ENCODE measurements at places on chromosomes 1 and 21. TPM values are rescaled to one million over a fixed set of nuclear protein-coding genes. Genes with fewer than 3 reads are reported as not detected.

GRCh38 chr1:44485229-44485933 lies 80.3 kb downstream of the RNF220 start:
- no peaks in the 10 kb centered on the region for H3K36me3 ChIP-seq
- DNase-seq = no peak
- no peak overlapping the region for H3K4me3 ChIP-seq

DNA sequence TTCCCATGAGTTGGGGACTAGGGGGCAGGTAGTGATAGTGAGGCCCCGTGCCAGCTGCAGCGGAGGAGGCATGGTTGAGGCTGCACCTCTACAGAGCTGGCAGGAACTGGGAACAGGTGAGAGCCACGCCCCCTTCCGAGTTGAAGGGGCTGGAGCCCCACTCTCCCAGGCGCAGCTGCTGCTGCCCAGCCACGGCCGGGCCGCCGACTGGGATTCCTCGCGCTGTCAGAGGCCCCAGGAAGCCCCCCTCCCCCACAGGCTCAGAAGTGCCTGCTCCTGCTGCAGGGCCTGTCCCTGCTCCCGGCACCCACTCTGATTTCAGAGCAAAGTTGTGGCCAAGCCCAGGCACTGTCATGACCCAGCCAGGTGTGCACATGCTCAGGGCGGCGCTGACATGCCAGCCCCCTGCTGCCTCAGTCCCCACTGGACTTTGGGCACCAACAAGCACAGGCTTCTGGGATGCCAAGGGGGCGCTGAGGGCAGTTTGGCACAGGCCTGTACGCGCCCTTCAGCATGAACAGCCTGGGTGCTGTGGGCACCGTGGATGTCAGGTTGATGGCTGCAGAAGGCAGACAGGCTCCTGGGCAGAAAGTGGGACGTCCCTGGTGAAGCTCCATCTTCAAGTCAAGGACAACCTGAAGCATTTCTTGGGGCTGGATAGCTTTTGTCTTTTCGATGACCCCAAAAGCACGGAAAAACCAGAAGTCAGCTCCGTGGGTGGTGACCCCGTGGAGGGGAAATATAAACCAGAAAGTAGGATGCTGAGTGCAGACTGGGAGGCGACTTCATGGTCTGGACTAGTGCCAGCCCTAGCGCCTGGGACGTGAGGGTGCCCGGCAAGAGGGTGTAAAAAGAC lies 121.5 kb downstream of the SIM2 start:
- no peaks in the 10 kb centered on the region for H3K36me3 ChIP-seq
- no peak for DNase-seq
- no peaks in the 10 kb centered on the region for H3K27me3 ChIP-seq
- no peak overlapping the region for H3K4me3 ChIP-seq

- H3K36me3 ChIP-seq = no peaks in the 10 kb centered on the region
- no peak overlapping the region for H3K27ac ChIP-seq
- no peak overlapping the region for H3K4me3 ChIP-seq
- H3K4me1 ChIP-seq = no peaks in the 10 kb centered on the region
- no peak for DNase-seq
These were observed 161.3 kb downstream of the TSEN15 start for GRCh38 chr1:184212649-184213314.

Gene GPR25
- not detected for total RNA-seq

Gene DLGAP3
- total RNA-seq = 0.33 TPM

All from activated CD4-positive, alpha-beta T cell treated with anti-CD3 and anti-CD28 coated beads, Interleukin-2, amount 10 ng/mL, durations not matched to agents 7 days and 5 days (primary cell).